Putamen (tissue), 1 donor: ENCODE measurements at places on chromosomes 1 and 21.

- DNase-seq, result no peak
These were observed 55.8 kb upstream of the LDLRAP1 start for GRCh38 chr1:25487628-25488027.

- no peak for DNase-seq
These were observed 35.1 kb upstream of the FRRS1 start for GRCh38 chr1:99801584-99801983.

- DNase-seq, result no peak
These were observed 88.1 kb upstream of the ATP1A1 start for GRCh38 chr1:116284819-116285390.

- DNase-seq, result no peak
These were observed 24.0 kb upstream of the GNPAT start for GRCh38 chr1:231217056-231217455.

- DNase-seq, result no peak
These were observed 26.0 kb downstream of the VAMP4 start for GRCh38 chr1:171715813-171716251.

- DNase-seq, result no peak
These were observed 9.6 kb downstream of the FNDC7 start for GRCh38 chr1:108722292-108722691.

DNA sequence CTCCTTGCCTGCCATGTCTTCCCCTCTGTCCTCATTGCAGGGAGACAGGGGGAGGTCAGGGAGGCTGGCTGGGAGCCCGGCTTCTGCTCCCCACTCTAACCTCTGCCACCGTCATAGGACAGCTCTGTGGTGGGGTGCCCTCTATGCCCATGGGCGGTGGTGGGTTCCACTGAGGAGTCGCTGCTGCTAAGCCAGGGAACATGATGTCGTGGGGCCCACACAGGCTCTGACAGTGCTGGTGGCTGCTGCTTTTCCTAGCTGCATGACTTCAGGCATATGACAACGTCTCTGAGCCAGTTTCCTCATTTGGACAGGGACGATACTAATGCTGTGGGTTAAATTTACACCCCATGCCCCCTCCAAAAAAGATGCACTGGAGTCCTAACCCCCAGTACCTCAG is 14.7 kb downstream of the KCNA10 start:
- DNase-seq, result no peak

DNA sequence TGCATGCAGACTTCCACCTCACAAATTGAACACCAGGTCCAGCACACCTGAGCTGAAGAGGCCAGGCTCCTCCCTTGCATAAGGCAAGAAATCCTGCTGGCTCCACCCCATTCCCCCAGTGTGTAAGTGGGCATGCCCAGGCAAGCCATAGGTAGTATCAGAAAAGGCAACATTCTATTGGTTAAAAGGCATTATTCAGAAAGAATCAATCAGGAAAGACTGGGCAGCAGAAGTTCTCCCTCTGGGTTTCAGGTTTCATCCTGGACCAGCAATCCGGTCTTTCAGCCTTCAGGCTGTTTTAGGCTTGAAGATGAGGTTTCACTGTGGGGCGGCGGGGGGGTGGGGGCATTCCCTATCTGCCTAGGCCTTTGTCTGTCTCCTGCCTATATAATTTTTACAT is 42.0 kb upstream of the LHX8 start:
- DNase-seq, result no peak

- no peak for DNase-seq
These were observed 185.4 kb downstream of the LYPLAL1 start for GRCh38 chr1:219359126-219359525.

GRCh38 chr21:41187537-41188025 is 19.6 kb downstream of the BACE2 start:
- DNase-seq, result no peak

- DNase-seq, result no peak
These were observed 121.7 kb upstream of the COL6A1 start for GRCh38 chr21:45859762-45860357.

- no peak for DNase-seq
These were observed 29.7 kb upstream of the FASLG start for GRCh38 chr1:172629170-172629569.

DNA sequence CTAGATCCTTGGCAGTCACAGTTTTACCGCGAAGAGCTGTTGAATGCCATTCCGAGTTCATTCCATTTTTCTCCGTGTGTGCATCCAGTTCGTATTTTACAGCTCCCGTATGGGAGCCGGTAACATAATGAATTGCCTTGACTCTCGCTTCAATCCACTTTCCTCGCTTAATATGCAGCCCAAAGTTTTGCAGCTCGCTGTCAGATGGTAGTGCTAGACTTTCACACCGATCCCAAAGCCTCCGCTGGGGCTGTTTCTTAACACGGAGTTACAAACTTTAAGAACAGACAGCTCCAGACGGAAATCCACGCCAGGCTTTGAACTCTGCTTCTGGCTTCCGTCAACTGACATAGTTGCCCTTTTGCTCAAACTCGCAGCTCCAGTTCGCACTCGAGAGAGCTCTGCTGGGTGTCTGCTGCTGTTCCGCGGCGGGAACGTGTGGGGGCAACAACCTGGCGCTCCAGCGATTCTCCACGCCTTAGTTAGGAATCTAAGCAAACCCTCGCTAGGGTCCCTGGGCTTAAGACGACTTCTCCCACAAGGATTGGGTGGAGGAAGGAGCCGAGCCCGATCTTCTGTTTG is 3.5 kb upstream of the ARID1A start:
- peak; percentile 90 for DNase-seq

GRCh38 chr1:55138823-55139222 is 76.3 kb downstream of the USP24 start:
- no peak for DNase-seq

GRCh38 chr1:220905650-220906560 is 26.7 kb downstream of the HLX start:
- no peak for DNase-seq

- DNase-seq, result no peak
These were observed 8.5 kb upstream of the PRDM15 start for GRCh38 chr21:41887667-41888066.

DNA sequence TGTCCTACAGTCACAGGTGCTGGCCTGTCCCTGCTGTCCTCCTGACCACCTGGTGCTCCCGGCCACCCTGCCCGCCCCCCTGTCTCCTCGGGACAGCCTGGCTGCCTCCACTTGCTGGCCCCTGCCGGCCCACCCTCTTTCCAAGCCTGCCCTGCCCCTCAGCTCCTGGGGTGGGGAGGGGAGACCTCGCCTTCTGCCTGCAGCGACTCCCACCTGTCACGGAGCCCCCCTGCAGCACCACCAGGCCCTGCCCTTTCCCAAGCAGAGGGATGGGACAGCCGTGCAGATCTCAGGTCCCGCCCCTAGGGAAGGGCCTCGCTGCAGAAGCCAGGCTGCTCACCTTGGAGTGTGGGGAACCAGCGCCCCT is 7.5 kb downstream of the LRRC3 start:
- DNase-seq, result no peak

- no peak for DNase-seq
These were observed 37.3 kb upstream of the ASB17 start for GRCh38 chr1:75969550-75969949.

- peak; percentile 19 for DNase-seq
These were observed 315.9 kb downstream of the ST6GALNAC3 start for GRCh38 chr1:76390456-76390855.

- no peak for DNase-seq
These were observed 19.1 kb downstream of the NPPA start for GRCh38 chr1:11828511-11828910.

DNA sequence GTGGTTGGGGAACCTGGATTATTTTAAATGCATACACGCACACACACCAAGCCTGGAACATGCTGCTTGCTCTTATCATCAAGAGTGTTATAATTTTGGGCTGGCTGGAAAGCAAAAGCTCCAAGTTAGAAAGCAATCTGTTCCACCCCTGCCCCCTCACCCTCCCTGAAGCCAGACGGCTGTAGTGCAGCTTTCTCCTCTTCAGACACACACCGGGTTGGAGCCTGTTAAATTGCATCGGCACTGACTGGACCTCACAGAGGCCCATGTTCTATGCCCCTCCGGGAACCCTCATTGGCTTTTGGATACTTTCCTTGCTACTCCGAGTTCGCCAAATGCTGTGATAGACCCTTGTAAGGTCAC is 90.6 kb upstream of the KCNJ15 start:
- no peak for DNase-seq

GRCh38 chr1:96968541-96968940 is 247.0 kb downstream of the PTBP2 start:
- peak; percentile 7 for DNase-seq

GRCh38 chr1:173249349-173249748 is 42.2 kb upstream of the TNFSF4 start:
- no peak for DNase-seq

DNA sequence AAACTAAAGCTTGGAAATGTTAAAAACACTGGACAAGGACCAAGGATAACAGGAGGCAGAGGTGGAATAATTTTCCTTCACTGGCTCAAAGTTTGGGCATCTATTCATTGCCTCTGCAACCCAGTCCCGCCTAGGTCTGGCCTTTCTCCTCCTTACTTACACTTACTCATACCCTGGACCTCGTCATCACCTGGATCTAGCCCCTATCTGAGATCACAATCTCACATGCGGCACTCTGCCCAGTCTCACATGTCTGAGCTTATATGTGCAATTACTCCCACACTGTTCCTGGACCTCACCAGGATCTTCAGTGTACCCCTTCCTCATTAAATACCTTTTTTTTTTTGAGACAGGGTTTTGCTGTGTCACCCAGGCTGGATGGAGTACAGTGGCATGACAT is 37.6 kb downstream of the NVL start:
- DNase-seq, result no peak

- DNase-seq, result no peak
These were observed 358.9 kb downstream of the RPS6KC1 start for GRCh38 chr1:213409971-213410370.

DNA sequence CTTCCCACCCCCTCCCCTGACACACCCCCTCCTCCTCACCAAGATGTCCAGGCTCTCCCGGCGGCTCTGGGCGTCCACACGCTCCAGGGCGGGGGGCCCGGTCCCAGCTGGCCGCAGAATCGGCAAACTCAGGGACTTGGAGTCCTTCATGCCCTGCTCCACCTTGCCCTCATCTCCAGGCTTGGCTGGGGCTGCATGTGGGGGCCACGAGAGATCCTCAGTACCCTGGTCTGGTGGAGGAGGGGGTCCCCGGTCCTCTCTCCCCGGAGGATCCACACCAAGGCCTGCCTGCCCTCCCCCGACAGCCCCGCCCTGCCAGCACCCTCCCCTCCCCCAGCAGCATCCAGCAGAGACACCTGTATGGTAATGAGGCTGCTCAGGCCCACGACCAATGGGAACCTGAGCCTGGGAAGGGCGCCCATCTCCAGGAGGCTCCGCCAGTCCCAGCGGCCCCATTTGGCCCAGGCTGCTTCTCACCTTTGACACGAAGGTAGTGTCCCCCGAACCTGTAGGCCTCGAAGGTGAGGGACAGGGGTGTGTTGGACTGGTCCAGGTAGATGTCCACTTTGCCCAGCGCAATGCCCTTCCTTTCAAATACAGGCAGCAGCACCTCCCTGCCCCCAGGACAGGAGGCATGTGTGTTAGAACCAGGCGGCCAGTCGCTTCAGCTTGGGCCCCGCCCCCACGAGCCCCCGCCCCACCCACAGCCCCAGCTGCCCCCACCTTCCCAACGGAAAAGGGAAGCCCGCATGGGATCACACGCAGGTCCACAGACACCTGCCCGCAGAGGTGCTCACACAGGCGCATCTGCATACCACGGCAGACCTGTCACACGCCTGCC is 8.2 kb upstream of the TNFRSF25 start:
- no peak for DNase-seq

- no peak for DNase-seq
These were observed 6.5 kb downstream of the WNT3A start for GRCh38 chr1:228013131-228013934.

- DNase-seq, result no peak
These were observed 97.4 kb upstream of the KRTAP19-8 start for GRCh38 chr21:31135531-31136184.

GRCh38 chr1:192045131-192045530 is 113.1 kb upstream of the RGS18 start:
- no peak for DNase-seq

DNA sequence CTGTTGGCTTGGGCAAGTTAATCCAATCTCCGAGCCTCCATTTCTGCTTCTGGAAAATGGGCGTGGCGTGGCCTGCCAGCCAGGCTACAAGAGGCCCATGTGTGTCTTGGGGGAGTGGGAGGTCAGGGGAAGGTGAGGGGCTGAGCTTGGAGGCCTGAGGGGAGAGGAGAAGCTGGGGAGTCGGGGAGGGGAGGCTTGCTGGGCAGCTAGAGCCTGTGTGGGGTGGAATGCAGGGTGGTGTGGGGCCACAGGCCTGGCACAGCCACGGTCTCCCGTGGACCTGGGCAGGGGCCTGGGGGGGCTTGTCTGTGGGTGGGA is 14.6 kb downstream of the SLC66A1 start:
- no peak for DNase-seq

GRCh38 chr21:17660862-17661261 is 48.2 kb upstream of the BTG3 start:
- peak; percentile 55 for DNase-seq
